GM12892 (cell line): ENCODE measurements at places on chromosomes 11 and 22.

DNA sequence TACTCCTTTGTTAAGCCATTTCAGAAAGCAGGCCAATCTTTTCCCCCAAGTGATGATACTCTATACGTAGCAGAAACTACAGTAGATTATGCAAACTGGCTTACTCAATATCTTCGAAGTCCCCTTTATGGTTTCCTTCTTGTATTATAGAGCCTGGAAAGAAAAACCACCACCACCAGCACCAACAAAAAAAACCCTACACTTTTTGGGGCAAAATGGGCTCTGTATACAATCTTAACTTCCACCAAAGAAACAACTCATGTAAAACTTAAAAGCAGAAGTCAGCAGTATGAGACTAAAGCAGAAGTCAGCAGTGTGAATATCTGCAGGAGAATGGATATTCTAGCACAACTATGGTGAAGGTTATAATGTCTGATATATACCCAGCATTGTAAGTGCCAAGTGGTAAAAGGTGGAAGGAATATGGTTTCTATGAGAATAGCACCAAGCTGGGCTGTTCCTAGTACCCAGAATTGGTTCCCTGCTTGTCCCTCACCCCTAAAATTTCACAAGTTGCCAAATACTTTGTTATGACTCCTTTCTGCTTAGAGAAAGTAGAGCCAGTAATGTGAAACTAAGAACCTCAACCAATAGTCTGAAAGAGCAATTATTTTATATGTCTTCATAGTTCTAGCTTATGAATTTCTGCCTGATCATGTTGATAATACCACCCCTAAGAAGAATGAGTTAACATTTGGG lies 252.1 kb downstream of the SBF2 start:
- no peak for DNase-seq

GRCh38 chr22:26763633-26764361 lies 106.4 kb downstream of the MIAT start:
- DNase-seq = no peak

GRCh38 chr11:36381015-36381360 lies 84.9 kb downstream of the PRR5L start:
- DNase-seq = no peak

DNA sequence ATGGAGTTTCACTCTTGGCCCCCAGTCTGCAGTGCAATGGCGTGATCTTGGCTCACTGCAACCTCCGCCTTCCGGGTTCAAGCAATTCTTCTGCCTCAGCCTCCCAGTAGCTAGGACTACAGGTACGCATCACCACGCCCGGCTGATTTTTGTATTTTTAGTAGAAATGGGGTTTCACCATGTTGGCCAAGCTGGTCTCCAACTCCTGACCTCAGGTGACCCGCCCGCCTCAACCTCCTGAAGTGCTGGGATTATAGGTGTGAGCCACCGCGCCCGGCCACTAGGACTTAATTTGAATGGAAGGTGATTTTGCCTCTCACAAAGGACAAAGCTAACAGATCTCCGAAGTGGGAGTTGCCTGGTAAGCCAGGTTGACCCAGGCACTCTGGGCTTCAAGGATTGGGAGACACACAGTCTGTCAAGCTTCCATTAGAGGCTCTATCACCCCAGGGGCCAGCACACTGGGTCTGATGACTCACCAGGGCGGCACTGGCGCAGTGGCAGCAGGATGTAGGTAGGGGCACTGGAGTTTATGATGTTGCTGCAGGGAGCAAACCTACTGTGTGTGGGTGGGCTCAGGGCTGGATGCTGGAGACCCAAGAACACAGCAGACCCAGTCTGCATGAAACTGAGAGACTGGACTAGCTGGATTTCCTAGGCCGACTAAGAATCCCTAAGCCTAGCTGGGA lies 17.8 kb upstream of the KCTD14 start:
- no peak for DNase-seq

GRCh38 chr11:29318134-29318845 lies 698.5 kb downstream of the KCNA4 start:
- no peak for DNase-seq

DNA sequence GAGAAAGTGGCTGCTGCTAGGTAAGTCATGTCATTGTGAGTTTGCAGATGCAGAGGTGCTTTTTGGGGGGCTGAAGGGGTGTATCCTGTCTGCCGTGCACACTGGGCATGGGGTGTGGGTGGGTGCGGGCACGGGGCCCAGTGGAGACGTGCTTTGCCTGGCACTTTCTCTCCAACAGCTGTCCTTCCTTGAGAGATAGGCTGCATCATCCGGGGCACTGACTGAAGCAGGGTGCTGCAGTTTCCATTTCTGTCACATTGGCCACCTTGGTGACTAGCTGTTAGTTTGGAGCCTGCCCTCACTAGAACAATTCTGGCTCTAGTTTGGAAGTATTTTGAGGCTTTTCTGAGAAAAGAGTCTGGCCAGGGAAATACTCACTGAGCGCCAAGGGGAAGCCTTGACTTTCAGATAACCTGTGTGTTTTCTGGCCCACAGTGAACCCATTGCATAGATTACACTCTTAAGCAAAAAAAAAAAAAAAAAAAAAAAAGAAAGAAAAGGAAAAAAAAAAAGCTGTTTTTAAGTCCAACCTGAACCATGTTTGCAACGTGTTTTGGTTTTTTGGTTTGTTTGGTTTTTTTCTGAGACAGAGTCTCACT lies 219.2 kb downstream of the NAV2 start:
- DNase-seq = no peak

- no peak for DNase-seq
Measured at GRCh38 chr22:35359380-35360065, 21.4 kb upstream of the HMOX1 start.

DNA sequence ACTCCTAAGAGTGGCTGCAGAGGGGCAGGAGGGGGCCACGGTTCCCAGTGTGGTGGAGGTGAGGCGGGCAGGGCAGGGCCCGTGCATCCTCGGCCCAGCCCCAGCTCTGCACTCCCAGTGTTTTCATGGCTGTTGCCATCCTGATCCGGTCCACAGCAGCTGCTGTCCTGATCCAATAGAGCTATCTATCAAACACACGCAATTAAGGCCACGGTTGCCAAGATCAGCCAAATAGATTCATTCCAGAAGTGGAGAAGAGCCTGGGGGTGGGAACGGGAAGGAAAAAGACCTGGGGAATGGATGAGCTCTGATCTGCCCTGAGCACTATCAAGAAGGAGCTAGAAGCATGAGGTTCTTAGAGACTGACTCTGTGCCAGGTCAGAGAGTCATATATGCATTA lies 160.9 kb upstream of the SYT13 start:
- DNase-seq = no peak

DNA sequence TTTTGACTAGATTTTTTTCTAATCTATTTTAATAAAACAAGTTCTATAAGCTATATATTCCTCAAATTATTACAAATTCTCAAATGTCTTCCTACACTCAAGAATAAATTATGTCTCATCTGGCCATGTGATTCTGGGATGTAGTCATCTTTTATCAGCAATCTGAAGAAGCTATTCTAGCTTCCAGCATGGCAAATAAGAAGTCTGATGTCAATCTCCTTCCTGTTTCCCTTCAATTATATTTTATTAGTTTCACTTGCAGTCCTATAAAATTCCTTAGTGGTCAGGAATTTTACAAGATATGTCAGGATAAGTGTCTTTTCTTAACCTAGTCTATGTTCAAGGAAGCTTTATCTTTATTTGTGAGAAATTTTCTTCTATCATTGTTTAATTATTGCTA lies 10.4 kb upstream of the ANO3 start:
- no peak for DNase-seq

- DNase-seq = no peak
Measured at GRCh38 chr11:68743539-68743938, 7.8 kb downstream of the TESMIN start.

GRCh38 chr11:134544095-134544815 lies 132.2 kb upstream of the B3GAT1 start:
- no peak for DNase-seq

DNA sequence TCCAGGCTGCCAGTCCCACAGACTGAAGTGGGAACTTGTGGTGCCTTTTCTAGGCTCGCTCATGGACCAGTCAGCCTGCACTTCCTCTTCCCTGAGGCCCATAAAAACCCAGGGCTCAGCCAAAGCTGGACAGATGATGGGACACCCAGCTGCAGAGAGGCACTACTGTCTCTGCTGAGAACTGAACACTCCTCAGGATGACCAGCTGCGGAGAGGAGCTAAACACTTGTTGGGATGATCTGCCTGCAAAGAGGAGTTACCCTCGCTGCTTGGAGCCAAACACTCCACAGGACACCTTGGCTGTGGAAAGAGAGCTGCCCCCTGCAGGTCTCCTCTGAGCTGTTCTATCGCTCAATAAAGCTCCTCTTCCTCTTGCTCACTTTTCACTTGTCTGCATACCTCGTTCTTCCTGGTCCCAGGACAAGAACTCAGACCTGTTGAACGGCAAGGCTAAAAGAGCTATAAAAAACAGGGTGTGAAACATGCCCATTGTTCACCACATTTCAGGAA lies 465.5 kb downstream of the GUCY1A2 start:
- DNase-seq = no peak

DNA sequence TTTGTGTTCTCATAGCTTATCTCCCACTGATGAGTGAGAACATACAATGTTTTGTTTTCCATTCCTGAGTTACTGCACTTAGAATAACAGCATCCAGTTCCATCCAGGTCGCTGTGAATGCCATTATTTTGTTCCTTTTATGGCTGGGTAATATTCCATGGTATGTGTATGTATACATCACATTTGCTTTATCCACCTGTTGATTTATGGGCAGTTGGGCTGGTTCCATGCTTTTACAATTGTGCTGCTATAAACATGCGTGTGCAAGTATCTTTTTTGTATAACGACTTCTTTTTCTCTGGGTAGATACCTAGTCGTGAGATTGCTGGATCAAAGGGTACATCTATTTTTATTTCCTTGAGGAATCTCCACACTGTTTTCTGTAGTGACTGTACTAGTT lies 74.8 kb downstream of the ZNF280B start:
- DNase-seq = no peak

DNA sequence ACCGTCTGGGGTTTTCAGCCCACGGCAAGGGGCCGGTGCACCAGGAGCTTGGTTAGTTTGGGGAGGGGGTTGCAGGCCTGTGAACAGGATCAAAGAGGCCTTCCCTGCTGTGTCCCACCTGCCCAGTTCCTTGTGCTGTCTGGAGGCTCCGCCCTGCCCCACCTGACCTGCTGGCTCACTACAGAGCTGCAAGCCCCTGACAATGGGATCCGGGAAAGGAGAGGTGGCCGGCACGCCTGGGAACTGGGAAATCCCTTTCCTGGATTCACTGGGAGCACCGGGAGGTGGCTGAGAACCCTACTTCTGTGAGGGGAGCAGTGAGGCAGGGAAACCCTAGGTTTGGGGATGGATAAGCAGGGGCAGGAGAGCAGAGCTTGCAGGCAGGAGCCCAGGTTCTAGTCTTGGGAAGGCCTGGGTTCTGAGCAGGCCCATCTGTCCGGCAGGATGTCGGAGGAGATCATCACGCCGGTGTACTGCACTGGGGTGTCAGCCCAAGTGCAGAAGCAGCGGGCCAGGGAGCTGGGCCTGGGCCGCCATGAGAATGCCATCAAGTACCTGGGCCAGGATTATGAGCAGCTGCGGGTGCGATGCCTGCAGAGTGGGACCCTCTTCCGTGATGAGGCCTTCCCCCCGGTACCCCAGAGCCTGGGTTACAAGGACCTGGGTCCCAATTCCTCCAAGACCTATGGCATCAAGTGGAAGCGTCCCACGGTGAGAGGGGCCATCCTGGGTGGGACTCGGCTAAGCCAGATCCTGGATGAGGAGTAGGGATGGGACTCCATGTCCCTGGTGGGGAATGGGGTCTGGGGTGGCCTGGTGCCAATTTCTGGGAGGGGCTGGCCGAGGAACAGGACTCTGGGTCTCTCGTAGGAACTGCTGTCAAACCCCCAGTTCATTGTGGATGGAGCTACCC lies 786 bp downstream of the CAPN1 start:
- no peak for DNase-seq

DNA sequence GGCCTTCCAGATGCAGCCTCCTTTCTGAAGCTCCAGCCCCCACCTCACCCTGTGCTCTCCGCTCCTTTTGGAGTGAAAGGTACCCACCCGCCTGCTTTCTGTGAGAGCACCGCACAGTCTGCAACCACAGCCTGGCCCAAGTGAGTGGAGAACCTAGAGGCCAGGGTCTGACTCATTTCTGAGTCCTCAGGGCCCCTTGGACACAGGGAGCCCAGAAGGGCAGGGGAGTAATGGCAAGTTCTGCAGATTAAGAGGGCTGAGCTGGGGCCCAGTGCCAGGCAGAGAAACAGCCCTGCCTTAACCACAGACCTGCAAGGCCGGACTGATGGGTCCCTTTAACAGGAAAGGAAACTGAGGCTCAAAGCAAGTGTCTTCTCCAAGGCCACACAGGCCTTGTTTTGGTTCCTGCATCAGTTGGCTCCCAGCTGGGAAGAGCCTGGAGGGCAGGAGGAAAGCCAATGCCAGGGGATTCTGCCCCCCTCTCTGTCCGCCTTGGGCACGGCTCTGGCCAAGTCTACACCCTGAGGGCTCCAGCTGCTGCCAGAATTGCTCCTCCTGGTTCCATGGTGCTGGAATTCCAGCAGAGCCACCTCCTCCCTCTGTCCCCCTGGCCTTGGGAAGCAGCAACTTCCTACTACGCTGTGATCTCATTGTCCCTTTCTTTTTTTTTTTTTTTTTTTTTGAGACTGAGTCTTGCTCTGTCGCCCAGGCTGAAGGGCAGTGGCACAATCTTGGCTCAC lies 55.1 kb downstream of the CYTH4 start:
- no peak for DNase-seq

- peak; percentile 27 for DNase-seq
Measured at GRCh38 chr11:96012086-96012824, 88.3 kb upstream of the MTMR2 start.

GRCh38 chr22:43230971-43231723 lies 44.2 kb upstream of the TTLL12 start:
- peak; percentile 88 for DNase-seq

DNA sequence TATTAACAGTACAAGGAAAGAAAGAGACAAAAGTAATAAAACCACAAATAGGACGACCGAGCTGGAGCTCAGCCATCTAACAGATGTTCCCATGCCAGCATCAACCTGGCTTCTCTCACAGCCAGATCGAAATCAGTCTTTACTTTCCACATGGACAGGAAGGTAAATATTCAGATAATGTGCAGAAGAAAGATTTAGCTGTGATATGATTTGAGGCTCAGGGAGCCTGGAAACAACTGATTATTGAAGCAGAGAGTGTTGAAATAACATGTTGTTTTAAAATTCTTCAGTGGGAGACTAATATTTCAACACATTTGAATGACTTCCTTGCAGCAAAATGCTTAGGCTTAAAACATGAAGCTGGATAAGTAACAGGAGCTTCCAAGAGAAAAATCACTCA lies 546.8 kb downstream of the ETS1 start:
- DNase-seq = no peak

GRCh38 chr22:36289406-36289870 lies 36.5 kb downstream of the APOL1 start:
- no peak for DNase-seq
